ENCODE measurements at places on chromosomes 12 and 14.

DNA sequence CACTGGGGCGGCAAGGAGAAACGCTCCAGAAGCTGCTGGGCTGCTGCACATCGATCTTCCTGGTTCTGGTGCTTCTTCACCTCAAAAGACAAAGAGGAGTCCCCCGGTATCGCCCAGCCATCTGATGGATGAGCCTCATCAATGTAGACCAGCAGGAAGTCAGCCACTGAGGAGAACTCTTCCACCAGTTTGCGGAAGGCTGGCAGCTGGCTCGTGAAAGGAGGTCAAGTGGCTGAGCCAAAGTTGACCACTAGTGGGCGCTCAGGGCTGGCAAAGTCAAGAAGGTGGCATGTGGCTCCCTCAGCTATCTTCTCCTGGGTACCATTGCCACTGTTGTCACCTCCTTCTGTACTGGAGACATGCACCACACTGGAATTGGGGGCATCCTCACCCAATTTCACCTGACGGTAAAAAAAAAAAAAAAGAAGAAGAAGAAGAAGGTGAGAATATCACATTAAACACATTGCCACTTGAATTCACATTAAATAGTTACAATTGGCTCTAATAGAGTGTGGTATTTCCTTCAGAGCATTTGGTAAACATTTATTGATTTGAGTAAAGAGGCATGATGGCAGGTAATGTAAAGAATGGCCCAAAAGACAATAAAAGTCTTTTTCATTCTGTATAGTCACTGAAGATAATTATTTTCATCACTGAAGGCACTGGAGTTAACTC, 8.3 kb downstream of the DIO2 start:
- no peak for DNase-seq

GRCh38 chr12:99605-100004, 33.0 kb downstream of the IQSEC3 start:
- no peak for DNase-seq

DNA sequence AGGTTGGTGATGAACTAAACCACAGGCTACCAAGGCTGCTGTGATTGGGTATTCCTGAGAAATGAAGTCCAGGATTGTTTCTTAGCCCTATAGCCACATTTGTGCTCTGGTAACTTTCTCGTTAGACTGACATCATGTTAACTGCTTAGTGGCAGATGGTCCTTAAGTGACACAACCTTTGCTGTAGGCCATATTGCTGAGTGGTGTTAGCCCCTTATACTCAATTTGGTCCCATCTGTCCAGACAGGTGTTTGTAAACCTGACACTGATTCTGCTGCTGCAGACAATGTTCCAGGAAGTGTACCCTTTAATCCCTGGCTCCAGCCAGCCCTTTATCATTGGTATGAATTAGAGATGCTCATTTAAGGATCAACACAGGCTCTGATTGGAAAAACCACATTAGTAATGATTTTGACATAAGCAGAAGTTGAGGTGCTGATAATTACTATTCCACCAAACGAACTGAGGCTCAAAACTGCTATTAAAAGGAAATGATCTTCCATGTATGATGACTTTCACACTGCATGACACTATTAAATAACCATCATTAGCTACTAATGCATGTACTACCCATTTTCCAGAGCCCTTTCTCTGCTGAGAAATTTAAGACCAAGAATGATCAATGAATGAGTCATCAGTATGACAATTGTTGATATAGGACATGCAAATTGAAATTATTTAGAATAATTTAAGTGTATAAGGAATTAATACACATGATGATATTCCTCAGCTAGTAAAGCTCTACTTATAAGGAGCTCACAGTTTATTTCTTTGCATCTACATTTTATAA, 3.6 kb upstream of the SSTR1 start:
- DNase-seq: no peak

GRCh38 chr12:9372202-9372601, 164.0 kb upstream of the PZP start:
- DNase-seq: no peak

DNA sequence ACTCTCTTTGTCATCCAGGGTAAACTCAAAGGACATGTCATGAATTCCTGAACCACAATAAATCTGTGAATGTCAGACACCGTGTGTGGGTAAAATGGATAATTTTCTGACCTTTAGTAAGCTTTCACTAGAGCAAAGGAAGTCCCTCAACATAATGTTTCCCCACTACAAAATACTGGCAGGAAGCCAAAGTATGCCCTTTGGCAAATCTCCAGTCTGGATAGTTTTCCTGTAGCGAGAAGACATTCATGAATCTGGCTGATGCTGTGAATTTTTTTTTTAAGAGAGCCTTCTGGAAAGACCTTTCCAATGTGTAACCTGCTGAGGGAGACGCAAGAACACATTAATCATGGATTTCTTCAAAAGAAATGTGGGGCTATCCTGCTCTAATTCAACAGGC, 389.6 kb upstream of the DDHD1 start:
- no peak for DNase-seq

- DNase-seq: no peak
Observed at GRCh38 chr12:63875703-63876102, 31.2 kb downstream of the SRGAP1 start.

Measured in CD4-positive, alpha-beta T cell treated with Interleukin-17A for 1 hour (primary cell).